Activated T-helper 1 cell treated with anti-CD3 and anti-CD28 coated beads, Interleukin-12 subunit alpha, Interleukin-12 subunit beta, Interleukin-2, Interleukin-4 antibody, amounts not matched to agents 30 ng/mL and 10 ng/mL and 1 ng/mL, durations not matched to agents 14 hours and 24 hours and 36 hours (primary cell): ENCODE measurements at places on chromosomes 1 and 21. TPM values are rescaled to one million over a fixed set of nuclear protein-coding genes. Genes with fewer than 3 reads are reported as not detected.

DNA sequence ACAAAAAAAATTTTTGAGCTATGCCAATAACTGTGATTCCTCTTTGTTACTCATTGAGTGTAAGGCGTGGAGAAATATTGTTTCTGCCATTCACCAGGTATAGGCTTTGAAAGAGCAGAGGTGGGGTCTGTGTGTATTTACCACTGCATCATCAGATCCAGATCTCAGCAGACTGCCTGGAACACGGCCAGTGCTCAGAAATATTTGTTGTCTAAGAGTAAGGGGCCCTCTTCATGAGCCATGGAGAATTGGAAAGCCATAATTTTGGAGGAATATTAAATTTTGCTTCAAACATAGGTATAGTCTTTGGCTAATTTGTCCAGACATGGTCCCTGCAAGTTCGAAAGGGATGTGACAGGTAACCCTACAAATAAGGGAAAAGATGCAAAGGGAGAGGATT lies 231.3 kb upstream of the IRF2BP2 start:
- no peak for DNase-seq

C1orf116 gene
- not detected in 2 replicates for total RNA-seq

GRCh38 chr21:36730291-36731281 lies 31.7 kb downstream of the SIM2 start:
- no peak for DNase-seq

GRCh38 chr1:99439433-99440075 lies 175.3 kb downstream of the PLPPR4 start:
- DNase-seq: no peak

- no peak for DNase-seq
These were observed 3.1 kb downstream of the LMNA start for GRCh38 chr1:156117414-156118176.

DNA sequence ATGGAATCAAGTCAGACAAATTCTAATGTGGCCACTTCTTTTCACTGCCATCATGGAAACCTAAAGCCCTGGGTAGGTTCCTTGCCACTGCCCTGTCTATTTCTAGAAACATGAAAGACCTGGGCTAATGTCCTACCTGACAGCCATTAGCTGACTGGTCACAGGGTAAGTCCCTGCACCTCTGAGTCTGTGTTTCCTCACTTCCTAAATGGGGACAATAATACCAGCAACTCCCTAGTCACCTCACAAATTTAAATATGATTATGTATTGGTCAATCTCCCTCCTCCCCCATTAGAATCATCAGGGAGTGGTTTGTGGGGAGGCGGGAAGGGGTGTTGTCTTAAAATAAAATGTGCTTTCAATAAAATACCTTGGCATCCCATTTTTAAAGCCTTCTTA lies 2.2 kb downstream of the CREG1 start:
- no peak for DNase-seq

APCS gene
- total RNA-seq: not detected in 2 replicates

KISS1 gene
- not detected in 2 replicates for total RNA-seq

FMOD gene
- total RNA-seq: 3.4 and 4.1 TPM in 2 replicates

- no peak for DNase-seq
These were observed 61.3 kb downstream of the NFASC start for GRCh38 chr1:204931768-204932572.

GRCh38 chr1:214946615-214947014 lies 135.9 kb upstream of the KCNK2 start:
- no peak for DNase-seq

GRCh38 chr21:32276671-32277070 lies 2.2 kb downstream of the MIS18A start:
- DNase-seq: no peak

INAVA gene
- 0.16 TPM in 1 of 2 replicates, not detected in the other for total RNA-seq

DNA sequence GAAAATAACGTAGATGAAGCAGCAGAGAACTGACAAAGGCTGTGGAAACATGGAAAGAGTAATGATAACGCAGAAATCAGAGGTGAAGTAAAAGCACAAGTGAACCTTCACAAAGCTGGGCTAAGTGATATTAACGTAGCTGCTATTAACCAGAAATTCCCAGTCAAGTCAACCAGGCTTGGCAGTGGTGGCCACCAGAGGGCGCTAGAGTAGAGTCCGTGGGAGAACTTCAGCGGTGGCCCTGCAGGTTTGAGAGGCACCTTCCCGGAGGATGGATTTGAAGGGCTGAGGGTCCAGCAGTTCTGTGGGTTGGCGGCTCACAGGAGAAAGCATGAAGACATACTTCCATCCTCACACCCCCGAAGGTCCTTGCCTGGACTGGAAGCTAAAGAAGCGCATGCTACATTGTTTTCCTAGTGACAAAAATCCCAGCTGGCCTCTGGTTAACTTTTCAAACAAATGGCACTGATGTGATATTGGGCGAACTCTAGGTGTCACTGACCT lies 81.7 kb upstream of the ZNF648 start:
- peak; percentile 74 for DNase-seq

GRCh38 chr1:228894442-228894989 lies 159.2 kb downstream of the RHOU start:
- no peak for DNase-seq

HORMAD1 gene
- total RNA-seq: not detected in 2 replicates

DNA sequence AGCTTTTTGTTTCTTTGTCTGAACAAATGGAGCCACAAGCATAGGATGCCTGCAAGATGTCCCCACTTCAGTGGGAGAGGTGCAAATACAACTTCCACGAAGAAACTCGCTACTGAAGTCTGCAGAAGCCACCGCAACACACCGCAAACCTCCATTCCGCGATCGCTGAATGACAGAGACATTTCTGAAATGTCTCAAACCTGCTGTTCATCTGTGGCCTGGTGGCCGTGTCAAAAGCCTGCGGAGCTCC lies 1.0 kb downstream of the TP53BP2 start:
- peak; percentile 62 for DNase-seq

GRCh38 chr1:176033474-176033873 lies 173.6 kb downstream of the COP1 start:
- no peak for DNase-seq

SLC9C2 gene
- total RNA-seq: not detected in 2 replicates

SELENOF gene
- 174 and 198 TPM in 2 replicates for total RNA-seq

DNA sequence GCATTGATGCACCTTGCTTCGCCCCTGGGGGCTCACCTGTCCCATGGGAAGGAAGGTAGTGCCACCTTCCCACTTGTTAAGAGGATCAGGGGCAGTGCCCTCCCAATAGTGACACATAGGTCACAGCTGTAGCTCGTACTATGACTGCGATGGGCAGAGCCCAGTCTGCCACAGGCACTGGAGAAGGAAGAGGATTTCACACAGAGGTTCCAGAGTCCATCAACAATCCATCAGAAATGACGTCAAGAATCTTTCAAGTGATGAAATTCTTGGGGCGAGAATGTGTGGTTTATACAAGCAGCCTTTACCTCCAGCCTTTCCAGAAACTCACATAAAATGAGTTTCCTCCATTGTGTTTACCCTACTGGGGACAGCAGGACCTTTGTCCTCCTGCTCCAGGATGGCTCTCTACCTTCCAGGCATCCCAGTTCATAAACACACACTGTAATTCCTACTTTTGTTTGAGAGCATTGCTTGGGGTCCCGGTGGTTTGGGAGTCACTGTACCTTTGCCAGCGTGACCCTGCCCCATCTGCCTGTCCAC lies 260.6 kb upstream of the VAMP3 start:
- DNase-seq: no peak

DNA sequence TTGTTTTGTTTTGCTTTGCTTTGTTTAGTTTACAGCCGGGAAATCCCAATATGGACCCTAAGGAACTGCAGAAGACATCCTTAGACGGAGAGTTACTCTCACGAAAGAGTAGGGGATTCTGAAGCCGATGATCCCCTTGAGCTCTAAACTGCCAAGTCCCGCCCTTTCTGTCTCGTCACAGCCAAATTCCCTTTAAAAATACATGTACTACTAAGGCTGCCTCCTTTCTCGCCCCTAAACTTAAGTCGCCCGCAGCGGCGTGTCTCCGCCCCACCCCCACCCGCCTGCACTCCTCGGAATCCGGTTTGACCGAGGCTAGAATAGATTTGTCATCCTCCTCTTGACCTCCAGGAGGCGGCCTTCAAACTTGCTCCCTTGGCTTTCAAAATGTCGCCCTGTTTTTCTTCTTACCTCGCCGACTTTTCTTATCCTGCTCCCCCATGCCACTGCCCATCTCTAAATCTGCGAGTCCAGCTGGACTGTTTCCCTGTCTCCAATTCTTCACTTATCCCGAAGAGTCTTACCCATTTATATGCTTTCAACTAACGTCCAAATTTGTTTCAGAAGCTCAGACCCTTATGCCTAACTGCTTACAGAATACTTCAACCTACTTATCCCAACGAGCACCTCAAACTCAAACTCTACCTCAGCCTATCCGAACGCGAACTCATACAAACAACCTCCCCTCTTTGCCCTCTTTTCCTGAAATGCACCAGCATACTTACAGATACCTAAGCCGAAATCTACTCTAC lies 10.9 kb upstream of the BOLA1 start:
- peak; percentile 67 for DNase-seq

TCP10L gene
- 0.59 and 0.93 TPM in 2 replicates for total RNA-seq

SH2D2A gene
- 283 and 286 TPM in 2 replicates for total RNA-seq

DNA sequence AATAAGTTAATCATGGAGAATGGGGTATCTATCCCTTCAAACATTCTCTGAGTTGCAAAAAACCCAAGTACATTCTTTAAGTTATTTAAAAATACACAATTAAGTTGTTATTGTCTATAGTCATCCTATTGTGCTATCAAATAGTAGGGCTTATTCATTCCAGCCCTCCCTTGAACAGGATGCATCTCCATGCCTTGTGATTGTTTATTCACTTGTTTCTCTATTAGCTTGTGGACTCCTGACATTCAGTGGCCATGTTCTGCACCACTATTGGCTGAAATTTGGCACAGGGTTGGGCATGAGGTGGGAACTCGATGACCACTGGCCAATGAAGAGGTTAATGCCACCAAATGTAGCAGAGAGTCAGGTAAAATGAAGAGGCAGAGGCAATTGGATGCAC lies 272.8 kb downstream of the TNR start:
- no peak for DNase-seq

DNA sequence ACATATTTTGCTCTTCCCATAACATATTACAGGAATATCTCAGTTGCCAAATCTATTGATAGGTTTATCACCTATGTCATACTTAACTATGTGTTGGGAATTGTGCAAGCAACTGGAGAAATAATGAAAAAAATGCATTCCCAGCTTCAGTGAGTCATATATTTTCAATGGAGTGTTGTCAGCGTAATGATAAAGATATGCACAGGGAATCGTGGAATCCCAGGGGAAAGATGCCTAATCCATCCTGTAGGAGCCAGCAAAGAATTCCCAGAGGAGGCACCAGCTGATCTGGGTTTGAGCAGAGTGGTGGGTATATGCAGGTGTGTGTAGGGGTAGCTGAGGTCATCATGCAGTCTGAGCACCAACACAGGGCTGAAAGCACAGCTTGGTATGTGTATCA lies 213.3 kb upstream of the DAB1 start:
- DNase-seq: no peak

- DNase-seq: no peak
These were observed 8.8 kb upstream of the CDCP2 start for GRCh38 chr1:54161495-54162168.

OLIG2 gene
- not detected in 2 replicates for total RNA-seq

GRCh38 chr1:27928216-27928954 lies 6.4 kb upstream of the SMPDL3B start:
- no peak for DNase-seq

GRCh38 chr1:173995475-173995874 lies 26.7 kb downstream of the RC3H1 start:
- DNase-seq: no peak

DNA sequence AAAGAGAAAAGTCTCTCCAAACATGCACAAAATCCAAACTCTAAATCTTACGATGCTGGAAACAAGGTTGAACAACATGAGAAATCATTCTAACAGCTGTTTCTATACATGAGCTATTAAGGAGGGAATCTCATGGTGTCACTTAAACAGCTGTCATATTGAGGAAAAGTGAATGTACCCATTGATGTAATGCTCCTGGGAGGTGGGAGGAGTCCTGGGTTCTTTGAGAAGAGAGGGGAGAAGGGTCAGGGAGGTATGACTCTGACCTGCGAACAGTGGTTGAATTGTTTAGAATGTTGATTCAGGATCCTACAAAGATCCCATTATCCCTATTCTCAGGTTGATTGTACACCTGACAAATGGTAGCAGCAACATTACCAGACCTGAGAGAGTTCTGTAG lies 49.3 kb downstream of the ZC3H11B start:
- DNase-seq: no peak

DNA sequence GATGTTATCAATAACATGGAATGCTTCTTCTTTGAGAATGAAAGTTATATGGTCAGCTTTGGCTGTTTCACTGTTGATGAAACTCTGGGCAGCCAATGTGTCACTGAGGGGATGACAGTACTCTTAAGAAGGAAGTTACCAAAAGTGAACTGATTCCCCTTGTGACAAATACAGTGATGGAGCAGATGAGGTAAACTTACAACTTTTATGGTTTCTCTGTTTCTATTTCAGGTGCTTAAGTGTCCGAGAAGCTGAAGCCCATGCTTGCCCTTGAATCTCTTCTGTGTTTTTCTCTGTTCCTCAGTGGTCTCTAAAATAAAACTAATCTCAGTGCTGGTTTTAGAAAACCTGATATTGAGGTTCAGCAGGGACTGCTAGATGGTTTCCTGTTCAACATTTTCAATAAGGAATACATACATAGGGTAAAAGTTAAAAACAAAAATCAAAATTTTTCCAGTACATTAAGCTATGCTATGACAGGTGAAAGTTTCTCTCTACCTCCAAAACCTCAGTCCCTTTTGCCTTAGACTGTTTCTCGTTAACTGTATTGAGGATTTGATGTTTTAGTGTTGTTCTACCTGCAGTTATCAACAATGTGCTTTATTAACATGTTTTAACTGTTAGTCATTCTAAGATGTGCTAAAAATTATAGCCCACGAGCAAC lies 454.4 kb upstream of the ADGRL4 start:
- no peak for DNase-seq

- DNase-seq: no peak
These were observed 21.0 kb downstream of the CD160 start for GRCh38 chr1:145740269-145740668.

DNA sequence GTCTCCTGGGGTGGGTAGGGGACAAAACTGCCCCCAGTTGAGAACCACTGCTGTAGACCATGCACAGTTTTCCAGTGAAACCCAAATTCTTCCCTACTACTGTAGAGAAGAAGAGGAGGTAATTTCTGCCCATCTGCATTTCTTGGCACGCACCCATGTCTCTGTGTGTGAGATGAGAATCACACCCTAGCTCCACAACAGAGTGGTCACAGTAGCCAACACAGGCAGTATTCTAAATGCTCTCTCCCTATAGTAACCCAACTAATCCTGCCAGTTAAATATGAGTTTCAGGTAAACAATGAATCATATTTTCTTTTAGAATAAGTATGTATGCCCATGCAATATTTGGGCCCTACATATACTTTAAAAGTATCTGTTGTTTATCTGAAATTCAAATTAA lies 1.2 kb upstream of the CAPN2 start:
- no peak for DNase-seq

DNA sequence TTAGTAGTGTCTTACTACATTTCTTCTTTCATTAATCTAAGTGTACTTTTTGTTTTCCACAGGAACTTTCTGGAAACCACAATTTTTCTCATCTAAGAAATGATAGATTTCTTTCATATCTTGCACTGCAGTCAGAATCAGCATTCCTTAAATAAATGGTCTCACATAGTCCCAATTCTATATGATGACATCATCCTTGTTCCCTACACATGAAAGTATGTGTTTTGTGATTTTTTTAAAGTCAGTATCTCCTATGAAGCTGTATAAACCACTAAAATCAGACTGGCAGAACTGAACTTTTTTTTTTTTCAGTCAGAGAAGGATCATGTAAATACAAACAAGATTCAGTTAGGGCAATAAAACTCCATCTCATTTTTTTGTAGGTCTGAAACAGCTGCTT lies 742.6 kb upstream of the CXADR start:
- no peak for DNase-seq

RHBDL2 gene
- total RNA-seq: not detected in 2 replicates
